ENCODE measurements at places on chromosomes 16 and 17.

- no peak for DNase-seq
These were observed 997.6 kb upstream of the RBFOX1 start for GRCh38 chr16:6335072-6335471.

DNA sequence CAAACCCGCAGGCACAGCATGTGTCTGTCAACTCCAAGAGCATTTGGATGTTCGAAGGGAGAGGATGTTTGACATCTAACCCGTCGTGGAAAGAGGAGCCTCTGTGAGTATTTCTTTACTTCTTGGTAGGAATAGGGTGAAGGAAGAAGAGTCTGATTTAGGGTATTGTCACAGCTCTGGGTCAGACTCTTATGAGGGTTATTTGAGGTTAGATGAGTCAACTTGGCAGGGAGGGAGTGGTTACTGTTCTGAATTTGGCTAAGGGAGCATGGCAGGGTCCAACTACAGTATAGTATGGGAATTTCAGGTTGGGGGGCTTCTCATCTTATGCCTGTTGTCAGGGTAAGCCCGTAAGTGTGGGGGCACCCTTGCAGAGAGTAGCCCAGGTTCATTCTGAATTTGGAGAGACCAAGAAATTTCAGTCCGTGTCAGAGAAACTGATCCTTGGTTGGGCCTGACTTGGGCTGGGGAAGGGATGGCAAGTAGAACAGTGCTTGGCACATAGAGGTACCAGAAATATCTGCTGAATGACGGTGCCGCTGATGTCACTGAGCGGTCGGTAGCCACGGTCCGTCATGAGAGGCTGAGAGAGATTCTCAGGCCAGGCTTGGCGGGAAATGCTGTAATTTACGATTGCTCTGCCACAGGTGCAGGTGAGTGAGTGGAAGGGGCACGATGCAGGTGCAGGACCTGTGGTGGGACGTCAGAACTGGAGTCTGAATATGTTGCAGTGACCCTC, 43.2 kb downstream of the MYH3 start:
- DNase-seq = no peak

GRCh38 chr17:73744411-73744810, 100.2 kb upstream of the SDK2 start:
- no peak for DNase-seq

DNA sequence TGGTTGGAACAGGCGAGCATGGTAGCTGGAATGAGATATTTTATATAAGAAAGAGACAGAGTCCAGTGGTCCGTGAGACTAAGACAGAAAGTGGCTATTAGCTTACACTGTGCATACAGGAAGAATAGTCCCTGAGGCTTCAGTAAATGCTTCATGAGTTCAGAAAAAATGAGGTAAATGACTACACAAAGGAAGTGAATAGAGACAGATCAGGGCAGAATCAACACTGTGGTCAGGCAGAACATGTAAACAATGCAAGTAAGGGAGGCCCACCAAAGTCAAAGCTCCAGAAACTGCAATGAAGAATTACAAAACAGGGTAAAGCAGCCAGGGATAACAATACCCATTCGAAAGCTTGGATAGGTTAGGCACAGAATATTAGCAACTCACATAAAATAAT, 4.8 kb downstream of the ABCA10 start:
- no peak for DNase-seq

GRCh38 chr16:67942200-67942509, 1.8 kb downstream of the LCAT start:
- DNase-seq = no peak
